Stimulated activated CD8-positive, alpha-beta memory T cell treated with anti-CD3 and anti-CD28 coated beads, Interleukin-15, amount 100 ng/mL, for 4 hours (primary cell): ENCODE measurements at places on chromosomes 3 and 15.
A peak's percentile ranks its signal among the peaks of the same experiment; 100 is the strongest.

GRCh38 chr3:158105119-158105709 is 1.0 kb downstream of the SHOX2 start:
- no peak for DNase-seq

DNA sequence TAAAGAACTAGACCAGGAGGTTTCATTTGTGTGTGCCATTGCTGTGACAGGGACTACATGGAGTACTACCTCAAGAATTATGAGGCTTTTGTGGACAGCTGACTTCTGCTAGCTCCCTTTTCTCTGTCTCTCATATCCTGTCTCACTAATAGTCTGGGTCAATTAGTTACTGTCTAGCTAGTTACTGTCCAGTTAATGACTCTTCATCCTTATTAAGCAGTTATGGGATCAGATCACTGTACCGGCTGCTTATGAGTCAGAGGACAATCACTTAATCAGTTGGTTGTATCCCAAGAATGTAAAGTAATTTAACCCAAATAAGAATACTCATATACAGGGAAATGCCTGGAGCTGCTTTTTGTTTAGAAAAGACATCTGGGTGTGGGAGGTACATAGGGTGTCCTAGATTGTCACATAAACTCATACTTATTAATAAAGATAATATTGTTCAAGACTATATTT is 158.0 kb downstream of the CDIN1 start:
- DNase-seq: no peak

DNA sequence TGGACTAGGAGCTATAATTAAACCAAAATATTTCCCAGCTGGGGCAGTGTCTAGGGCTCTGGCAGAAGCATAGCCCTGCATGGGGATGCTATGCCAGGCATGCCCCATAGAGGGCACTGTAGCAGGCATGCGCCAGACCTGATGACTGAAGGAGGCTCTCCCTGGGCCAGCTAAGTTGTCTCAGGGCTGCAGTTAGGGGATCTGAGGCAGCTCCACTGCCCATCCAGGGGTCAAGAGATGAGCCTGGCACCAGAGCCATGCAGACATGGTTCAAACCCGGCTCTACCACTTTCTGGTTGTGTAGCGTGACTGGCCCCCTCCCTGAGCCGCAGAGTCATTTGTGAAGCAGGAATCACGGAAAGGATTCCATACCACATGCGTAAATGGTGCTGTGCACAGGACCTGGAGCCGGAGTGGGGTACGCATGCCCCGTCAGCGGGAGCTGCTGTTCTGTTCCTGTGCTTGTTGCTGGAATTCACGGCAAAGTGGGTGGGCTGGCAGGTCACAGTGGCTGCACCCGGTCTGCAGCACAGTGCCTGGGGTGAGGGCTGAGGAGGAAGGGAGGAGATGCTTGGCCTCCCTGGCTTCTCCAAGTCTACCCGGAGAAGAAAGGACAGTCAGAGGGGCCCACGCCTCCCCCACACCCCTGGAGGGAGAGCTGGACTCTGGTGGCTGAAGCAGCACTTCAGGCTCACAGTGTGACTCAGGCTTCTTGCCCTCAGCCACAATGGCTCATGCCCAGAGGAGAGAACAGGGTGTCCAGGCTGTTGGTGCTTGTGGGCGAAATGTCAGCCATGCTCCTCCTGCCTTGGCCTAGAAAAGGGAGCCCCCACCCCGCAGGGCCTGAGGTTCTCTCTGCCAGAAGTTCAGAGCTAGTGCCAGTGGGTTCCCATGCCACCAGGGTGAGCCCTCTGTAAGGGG is 43.1 kb downstream of the DNASE1L3 start:
- no peak for DNase-seq

DNA sequence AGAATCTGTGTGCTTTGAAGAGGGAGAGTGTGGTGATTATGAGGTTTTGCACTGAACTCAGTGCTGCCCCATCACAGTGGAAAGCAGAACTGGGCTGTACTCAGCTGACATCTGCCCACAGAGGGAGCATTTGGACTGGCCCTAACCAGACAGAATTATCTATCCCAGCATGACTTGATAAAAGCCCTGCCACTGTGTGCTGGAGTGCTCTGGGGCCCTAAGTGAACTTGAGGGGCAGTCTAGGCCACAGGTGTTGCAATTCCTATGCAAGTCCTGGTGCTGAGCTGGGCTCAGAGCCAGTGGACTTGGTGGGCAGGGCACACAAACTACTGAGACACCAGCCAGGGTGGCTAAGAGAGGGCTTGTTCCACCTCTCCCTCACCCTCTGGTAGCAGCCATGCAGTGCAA is 269.2 kb upstream of the CTNNB1 start:
- no peak for DNase-seq

DNA sequence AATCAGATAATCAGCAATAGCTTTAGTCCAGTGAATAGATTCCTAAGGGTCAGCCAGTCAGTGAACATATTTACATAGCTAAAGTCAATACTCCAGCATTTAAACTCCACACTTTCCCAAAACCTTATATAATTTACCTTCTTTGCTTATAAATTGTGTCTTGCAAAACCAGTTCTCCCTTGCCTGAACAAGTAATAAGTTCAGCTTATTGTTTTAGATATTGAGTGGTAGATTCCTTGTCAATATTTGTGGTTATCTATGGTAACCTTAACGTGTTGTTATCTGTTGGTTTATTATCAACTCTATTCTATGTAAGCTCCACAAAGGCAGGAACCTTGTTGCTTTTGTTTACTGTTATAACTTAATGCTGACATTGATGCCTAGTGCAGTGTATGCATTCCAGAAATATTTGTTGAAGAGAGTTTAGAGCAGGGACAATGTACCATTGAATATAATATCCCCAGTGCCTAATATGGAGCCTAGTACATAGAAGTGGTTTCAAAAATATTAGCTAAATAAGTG is 24.0 kb downstream of the PLSCR5 start:
- DNase-seq: no peak

- no peak for DNase-seq
Observed at GRCh38 chr15:53589520-53590057, 169.9 kb downstream of the WDR72 start.

DNA sequence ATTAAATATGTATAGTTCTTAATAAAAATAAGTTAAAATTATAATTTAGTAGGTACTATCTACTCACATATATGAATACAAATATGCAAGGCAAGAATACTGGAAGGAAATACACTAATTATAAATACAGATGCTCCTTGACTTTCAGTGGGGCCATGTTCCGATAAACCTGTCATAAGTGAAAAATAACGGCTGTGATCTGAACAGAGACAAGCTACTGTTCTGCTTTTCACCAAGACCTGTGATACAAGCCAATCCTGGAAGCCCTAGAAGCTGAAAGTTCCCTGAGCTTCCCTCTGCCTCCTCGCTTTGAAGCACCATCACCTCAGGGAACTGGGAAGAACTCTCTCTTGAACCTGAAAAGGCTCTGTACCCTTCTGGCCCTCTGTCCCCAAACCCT is 55.4 kb downstream of the SLC12A8 start:
- no peak for DNase-seq

- no peak for DNase-seq
Observed at GRCh38 chr3:64290864-64291263, 65.6 kb upstream of the PRICKLE2 start.

DNA sequence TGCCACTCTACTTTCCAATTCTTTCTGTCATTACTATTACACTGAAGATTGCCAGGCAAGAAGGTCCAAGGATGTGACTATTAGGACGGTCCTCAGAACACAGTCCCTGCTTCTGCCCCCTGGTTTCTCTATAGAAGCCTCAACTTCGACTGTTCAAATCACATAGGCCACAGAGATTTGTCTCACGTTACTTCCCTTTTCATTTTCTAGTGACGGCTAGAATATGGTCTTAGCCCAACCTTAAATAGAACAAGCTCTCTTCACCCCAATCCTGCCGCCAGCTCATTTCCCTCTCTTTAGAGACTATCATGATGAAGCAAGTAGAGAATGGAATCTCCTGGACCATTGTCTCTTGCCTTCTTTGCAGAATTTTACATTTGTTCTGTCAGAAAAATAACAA is 84.9 kb downstream of the TIGIT start:
- no peak for DNase-seq

DNA sequence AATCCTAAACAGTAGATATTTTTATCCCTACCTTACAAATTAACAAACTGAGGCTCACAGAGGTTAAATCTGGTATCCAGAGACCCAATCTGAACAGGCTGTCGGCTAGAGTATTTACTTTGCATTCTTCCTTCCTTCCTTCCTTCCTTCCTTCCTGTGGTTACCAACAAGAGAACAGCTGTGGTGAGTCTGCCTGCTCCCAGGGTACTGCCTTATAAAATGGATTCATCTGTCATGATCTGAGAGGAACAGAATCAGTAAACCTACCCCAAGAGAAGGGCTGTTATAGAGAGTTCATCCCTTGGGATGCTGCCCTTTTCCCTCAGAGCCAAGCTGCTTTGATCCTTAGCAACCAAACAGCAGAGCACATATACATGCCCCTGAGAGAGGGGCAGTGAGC is 3.6 kb downstream of the GADL1 start:
- no peak for DNase-seq

DNA sequence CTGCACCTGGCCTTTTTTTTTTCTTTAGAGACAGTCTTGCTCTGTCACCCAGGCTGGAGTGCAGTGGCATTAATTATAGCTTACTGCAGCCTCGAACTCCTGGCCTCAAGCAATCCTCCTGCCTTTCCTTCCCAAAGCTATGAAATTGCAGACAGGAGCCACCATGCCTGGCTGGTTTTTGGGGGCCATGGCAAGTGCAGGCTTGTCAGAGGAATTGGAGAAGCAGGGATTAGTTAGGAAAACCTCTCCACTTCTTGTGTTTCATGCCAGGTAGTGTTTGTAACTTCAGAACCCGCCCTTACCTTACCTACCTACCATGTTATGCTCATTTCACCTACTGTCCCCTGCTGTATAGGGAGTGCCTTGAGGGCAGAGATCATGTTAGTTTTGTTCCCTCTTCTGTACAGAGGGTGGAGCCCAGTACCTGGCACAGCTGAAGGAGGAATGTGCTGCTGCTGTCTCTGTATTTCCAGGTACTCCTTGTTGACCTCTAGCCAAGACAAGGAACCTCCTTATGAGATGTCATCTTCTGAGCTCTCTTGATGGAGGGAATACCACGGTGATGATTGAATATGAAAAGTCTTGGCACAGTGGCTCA is 43.8 kb downstream of the TRAK1 start:
- DNase-seq: no peak

- no peak for DNase-seq
Observed at GRCh38 chr3:183142199-183142598, 20.3 kb downstream of the LAMP3 start.

- no peak for DNase-seq
Observed at GRCh38 chr3:157501863-157502262, 1.4 kb downstream of the VEPH1 start.

- DNase-seq: no peak
Observed at GRCh38 chr15:65958835-65959234, 89.5 kb downstream of the RAB11A start.

DNA sequence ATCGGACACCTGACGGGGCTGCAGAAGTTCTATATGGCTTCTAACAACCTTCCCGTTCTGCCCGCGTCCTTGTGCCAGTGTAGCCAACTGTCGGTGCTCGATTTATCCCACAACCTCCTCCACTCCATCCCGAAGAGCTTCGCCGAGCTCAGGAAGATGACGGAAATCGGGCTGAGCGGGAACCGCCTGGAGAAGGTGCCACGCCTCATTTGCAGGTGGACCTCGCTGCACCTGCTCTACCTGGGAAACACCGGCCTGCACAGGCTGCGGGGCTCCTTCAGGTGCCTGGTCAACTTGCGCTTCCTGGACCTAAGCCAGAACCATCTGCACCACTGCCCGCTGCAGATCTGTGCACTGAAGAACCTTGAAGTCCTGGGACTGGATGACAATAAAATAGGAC is 9.8 kb upstream of the LRRC34 start:
- no peak for DNase-seq

DNA sequence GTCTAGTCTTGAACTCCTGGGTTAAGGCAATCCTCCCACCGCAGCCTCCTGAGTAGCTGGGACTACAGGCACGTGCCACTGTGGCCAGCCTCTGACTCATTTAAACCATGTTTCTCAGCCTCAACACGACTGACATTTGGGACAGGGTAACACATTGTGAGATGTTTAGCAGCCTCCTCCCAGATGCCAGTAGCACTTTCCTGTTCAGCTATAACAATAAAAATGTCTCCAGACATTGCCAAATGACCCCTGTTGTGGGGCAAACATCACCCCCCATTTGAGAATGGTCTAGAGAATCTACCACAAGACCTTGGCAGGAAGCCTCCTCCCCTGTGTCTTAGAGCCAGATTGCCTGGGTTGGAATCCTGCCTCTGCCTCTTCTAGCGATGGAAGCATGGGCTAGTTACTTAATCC is 8.4 kb downstream of the TMEM40 start:
- peak; percentile 13 for DNase-seq

GRCh38 chr3:159875116-159875515 is 113.5 kb upstream of the IL12A start:
- no peak for DNase-seq

DNA sequence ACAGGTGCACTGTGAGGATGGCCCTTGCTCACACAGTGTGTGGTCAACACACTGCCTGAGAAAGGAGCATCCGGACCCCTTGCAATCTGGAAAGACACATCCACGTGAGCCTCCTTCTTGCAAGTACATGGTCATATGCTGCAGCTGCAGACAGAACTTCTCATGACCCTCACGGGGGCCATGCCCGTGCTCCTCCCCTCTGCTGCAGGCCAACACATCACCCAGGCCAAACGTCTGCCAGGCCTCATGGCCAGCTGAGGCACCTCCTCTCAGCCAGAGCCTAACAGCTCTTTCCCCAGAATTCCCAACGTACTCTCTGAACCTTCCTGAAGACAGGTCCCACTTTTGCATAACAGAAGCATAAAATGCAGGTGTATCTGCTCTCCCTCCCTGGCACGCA is 25.3 kb downstream of the SLC41A3 start:
- DNase-seq: no peak

- DNase-seq: no peak
Observed at GRCh38 chr15:83398626-83399025, 48.5 kb upstream of the SH3GL3 start.

DNA sequence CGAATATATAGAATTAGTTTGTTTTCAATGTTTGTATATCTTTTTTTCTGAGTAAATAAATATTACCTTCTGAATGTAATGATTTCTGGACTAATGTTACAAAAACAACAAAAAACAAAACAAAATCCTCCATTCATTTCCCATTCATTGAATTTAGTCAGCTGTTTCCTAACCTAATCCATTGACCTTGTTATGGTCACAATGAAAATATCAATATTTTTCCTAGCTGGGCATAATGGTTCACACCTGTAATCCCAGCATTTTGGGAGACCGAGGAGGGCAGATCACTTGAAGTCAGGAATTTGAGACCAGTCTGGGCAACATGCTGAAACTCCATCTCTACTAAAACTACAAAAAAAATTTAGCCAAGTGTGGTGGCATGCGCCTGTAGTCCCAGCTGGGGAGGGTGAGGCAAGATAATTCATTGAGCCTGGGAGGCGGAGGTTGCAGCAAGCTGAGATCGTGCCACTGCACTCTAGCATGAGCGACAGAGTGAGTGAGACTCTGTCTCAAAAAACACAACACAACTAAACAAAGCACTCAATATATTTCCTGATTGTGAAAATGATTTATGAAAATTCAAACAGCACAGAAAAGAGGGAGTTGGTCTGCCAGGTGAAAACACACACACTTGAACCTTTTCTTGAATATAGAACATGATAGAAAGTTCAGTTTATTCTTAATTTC is 23.0 kb upstream of the PLSCR4 start:
- DNase-seq: no peak

- DNase-seq: no peak
Observed at GRCh38 chr15:33055962-33056361, 138.6 kb downstream of the FMN1 start.

GRCh38 chr15:70584838-70585706 is 178.3 kb downstream of the UACA start:
- no peak for DNase-seq
